ENCODE measurements at places on chromosomes 1 and 21. TPM values are rescaled to one million over a fixed set of nuclear protein-coding genes. Genes with fewer than 3 reads are reported as not detected.

GRCh38 chr1:11927866-11928592 is 1.8 kb upstream of the KIAA2013 start:
- DNase-seq: no peak
- H3K4me3 ChIP-seq: no peak overlapping the region
- no peak overlapping the region for H3K27ac ChIP-seq

DNA sequence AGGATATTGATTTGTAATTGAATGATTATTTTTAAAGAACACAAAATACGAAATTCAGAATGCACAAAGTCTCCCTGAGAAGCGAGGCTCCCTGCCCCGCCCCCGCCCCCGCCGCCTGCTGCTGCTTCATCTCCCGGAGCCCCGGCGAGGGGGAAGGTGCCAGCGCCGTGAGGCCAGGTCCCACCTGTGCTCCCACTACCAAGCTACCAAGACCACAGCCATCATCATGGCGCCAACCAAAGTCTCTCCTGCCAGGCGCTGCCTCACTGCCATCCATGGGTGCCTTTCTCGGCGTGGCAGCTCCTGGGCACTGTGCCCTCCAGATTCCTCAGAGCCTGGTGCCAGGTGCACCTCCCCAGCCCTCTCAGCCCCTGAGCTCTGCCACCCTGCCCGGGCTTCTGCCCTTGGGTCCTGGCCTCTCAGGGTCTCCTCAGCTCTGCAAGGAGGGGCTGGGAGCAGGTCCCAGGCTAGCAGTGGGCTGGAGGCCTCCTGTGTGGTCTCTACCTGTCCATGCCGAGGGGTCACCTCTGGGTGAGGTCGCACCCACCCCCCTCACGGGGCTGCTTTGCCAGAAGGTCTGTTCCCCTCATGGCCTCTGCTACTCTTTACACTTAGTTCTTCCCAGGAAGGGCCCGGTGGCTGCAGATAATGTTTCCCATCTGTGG is 29.4 kb upstream of the TTC34 start:
- H3K4me3 ChIP-seq: no peak overlapping the region
- H3K27me3 ChIP-seq: no peaks in the 10 kb centered on the region
- H3K36me3 ChIP-seq: no peaks in the 10 kb centered on the region
- no peak for DNase-seq

RXFP4 gene
- total RNA-seq: not detected

GRCh38 chr1:21866707-21867043 is 54.6 kb downstream of the LDLRAD2 start:
- H3K27ac ChIP-seq: no peak overlapping the region
- H3K27me3 ChIP-seq: no peaks in the 10 kb centered on the region
- H3K4me1 ChIP-seq: peaks cover 23% of the 10 kb centered on the region
- H3K36me3 ChIP-seq: peaks cover 81% of the 10 kb centered on the region

GRCh38 chr1:186875896-186876835 is 47.4 kb downstream of the PLA2G4A start:
- no peaks in the 10 kb centered on the region for H3K27me3 ChIP-seq
- no peak overlapping the region for H3K4me3 ChIP-seq
- no peaks in the 10 kb centered on the region for H3K36me3 ChIP-seq
- no peak for DNase-seq
- H3K27ac ChIP-seq: no peak overlapping the region

DNA sequence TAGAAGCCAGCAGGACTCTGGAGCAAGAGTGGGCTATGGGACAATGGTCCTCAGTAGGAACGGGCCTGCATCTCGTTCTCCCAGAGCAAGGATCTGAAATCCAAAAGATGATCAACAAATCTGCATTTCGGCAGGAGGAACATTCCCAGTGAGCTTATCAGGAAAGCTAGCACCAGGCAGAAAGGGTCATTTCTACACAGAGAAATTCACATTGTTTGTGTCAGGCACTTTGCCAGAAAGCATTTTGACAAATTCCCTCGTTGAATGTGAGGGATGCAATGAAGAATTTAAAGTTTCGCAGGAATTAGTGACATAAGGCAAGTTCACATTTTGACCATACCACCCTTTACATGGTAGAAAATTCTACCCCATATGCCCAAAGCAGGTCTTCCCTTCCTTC is 31.6 kb upstream of the ETS2 start:
- peak overlapping the region; percentile 40 for H3K27ac ChIP-seq
- H3K4me3 ChIP-seq: no peak overlapping the region
- DNase-seq: no peak
- no peaks in the 10 kb centered on the region for H3K27me3 ChIP-seq
- H3K36me3 ChIP-seq: no peaks in the 10 kb centered on the region

- H3K4me1 ChIP-seq: no peaks in the 10 kb centered on the region
- no peak overlapping the region for H3K27ac ChIP-seq
- H3K4me3 ChIP-seq: no peak overlapping the region
Measured at GRCh38 chr21:30189773-30190172, 23.2 kb upstream of the CLDN17 start.

LCE2A gene
- not detected for total RNA-seq

GRCh38 chr1:56911098-56911938 is 54.5 kb downstream of the C8B start:
- no peak for DNase-seq
- H3K27me3 ChIP-seq: no peaks in the 10 kb centered on the region
- no peak overlapping the region for H3K27ac ChIP-seq

UBXN11 gene
- 6.2 TPM for total RNA-seq

DNA sequence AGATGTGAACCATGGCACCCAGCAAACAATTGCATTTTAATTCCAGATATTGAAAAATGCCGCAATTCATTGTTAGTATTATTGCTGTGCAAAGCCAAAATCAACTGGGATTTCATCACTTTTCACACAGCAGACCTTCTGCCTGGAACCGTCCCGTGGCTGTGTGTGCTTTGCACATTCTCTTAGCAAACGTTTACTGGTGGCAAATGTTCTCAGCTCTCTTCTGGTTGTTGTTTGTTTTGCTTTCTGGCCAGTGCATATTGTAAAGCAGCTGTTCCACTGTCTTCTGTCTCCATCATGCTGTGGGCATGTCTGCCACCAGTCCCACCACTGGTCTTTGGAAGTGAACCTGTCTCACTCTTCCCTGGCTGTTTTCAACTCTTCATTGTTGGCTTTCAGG is 19.8 kb upstream of the TTLL10 start:
- H3K36me3 ChIP-seq: no peaks in the 10 kb centered on the region
- no peak overlapping the region for H3K27ac ChIP-seq
- peaks cover 8% of the 10 kb centered on the region for H3K4me1 ChIP-seq
- H3K27me3 ChIP-seq: no peaks in the 10 kb centered on the region

GRCh38 chr1:209840611-209841010 is 12.8 kb downstream of the UTP25 start:
- H3K36me3 ChIP-seq: peaks cover 78% of the 10 kb centered on the region
- H3K27me3 ChIP-seq: no peaks in the 10 kb centered on the region
- H3K4me3 ChIP-seq: peak overlapping the region; percentile 29

CHD5 gene
- total RNA-seq: under 0.01 TPM

DNA sequence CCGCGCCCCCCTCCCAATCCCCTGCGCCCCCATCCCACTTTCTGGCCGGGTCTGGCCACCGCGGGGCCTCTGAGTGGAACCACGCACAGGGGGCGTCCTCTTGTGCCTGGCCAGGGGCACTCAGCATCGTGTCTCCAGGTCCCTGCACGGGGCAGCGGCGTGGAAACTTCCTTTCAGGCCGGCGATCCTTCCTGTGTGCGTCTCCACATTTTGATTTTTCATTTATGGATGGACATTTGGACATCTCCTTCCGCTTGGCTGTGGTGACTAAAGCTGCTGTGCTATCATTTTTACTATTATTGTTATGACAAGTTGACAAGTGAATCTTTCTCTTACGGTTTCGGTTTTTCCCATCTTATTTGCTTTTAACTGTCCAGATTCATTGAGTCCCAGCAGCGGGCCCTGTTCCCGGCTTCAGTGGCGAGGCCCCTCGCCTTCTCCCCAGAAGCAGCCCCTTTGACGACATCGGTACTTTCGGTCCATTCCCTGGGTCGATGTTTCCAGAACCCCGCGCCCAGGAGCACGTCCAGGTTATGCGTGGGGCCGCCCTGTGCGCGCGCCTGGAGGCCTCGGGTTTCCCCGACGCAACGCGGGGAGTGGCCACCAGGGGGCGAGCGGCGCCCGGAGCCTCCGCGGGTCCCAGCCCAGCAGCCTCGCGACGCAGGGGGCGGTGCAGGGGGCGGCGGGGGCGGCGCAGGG is 12.4 kb upstream of the SLC19A1 start:
- peak overlapping the region; percentile 56 for H3K27ac ChIP-seq
- H3K36me3 ChIP-seq: no peaks in the 10 kb centered on the region
- peaks cover 3% of the 10 kb centered on the region for H3K27me3 ChIP-seq

DNA sequence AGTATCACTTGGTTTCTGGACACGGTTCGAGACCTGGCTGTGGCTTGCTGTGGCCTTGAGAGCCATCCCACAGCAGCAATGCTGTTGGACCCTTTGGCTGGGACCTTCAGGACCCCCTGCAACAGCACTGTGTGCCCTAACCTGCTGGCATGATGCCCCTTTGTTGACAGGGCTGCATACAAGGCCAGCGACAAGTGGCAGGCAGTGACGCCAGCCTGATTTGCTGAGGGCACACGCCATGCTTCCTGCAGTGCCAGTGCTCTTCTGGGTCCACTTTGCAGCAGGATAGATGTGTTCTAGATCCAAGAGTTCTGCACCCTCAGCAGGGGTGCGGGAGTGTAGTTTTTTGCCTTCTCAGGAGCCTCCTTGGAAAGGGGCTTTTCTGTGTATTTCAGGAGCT is 32.8 kb downstream of the COQ8A start:
- no peaks in the 10 kb centered on the region for H3K36me3 ChIP-seq
- no peak overlapping the region for H3K27ac ChIP-seq
- H3K4me3 ChIP-seq: no peak overlapping the region
- H3K27me3 ChIP-seq: no peaks in the 10 kb centered on the region

DNA sequence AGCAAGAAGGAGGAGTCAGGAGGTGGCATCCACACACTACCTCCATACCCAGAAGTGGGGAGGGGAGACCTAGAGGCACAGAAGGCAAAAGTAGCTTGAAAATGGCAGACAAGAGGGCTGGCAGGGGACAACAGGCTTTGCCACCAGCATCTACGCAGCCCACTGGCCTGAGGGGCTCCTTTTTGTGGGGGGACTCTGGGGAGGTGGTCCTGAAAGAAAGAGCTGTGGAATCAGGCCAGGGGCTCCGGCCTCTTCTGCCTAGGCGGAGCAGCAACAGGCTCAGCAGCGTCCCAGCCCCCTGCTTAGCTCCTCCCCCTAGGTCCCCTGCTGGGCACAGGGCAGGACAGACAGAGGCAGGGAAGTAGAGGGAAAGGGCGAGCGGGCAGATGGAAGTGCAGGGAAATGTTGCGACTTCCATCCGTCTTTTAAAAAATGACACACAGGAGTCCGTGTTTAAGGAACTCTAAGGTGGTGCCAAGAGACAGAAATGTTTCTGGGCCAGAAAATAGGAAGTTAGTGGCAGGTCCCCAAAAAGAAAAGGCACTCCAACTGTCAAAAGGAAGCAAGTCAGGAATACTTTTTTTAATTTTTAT is 10.0 kb upstream of the LEFTY2 start:
- no peak overlapping the region for H3K4me3 ChIP-seq
- H3K36me3 ChIP-seq: no peaks in the 10 kb centered on the region
- H3K27ac ChIP-seq: no peak overlapping the region
- no peak for DNase-seq
- H3K27me3 ChIP-seq: peaks cover 22% of the 10 kb centered on the region

- H3K27ac ChIP-seq: peak overlapping the region; percentile 17
- H3K4me1 ChIP-seq: peaks cover 26% of the 10 kb centered on the region
- DNase-seq: peak; percentile 97
- no peaks in the 10 kb centered on the region for H3K36me3 ChIP-seq
- H3K27me3 ChIP-seq: no peaks in the 10 kb centered on the region
Measured at GRCh38 chr1:14924455-14925331, 228.9 kb upstream of the TMEM51 start.

DNA sequence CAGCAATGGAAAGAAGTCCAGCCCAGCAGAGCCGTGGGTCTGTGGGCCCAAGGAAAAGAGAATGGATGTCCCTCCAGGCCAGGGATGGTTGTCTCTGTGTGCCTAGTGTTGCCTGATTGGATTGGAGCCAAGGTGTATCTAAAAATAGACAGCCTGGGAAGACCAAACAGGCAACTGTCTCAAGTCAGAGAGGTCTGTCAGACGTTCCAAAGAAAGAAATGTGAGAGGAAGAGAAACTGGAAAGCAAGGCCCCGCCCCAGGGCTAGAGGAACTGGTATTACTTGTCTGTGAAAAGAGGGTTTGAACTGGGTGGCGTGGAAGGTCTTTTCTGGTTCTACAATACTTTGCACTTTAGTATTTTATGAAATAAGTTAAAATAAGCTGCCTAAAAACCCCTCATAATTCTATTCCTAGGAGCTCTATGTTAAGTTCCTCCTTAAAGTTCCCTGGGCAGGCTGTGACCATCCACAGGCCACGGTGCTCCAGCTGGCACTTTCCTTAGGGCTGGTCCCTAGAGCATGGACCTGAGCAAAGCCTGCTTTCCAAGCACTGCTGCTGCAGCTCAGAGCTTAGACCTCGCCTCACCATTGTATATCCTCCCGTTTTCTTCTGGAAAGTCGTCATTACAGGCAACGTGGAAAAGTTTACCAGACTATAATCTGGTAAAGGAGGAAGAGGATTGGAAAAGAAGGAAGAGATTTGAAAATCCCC is 151.6 kb downstream of the DISC1 start:
- H3K27me3 ChIP-seq: no peaks in the 10 kb centered on the region
- no peak overlapping the region for H3K4me3 ChIP-seq
- DNase-seq: no peak

Measured in osteoblast (primary cell).